CD4-positive, alpha-beta T cell treated with Interleukin-2 at 100 ng/mL for 4 hours (primary cell): ENCODE measurements at places on chromosomes 13 and 19.

DNA sequence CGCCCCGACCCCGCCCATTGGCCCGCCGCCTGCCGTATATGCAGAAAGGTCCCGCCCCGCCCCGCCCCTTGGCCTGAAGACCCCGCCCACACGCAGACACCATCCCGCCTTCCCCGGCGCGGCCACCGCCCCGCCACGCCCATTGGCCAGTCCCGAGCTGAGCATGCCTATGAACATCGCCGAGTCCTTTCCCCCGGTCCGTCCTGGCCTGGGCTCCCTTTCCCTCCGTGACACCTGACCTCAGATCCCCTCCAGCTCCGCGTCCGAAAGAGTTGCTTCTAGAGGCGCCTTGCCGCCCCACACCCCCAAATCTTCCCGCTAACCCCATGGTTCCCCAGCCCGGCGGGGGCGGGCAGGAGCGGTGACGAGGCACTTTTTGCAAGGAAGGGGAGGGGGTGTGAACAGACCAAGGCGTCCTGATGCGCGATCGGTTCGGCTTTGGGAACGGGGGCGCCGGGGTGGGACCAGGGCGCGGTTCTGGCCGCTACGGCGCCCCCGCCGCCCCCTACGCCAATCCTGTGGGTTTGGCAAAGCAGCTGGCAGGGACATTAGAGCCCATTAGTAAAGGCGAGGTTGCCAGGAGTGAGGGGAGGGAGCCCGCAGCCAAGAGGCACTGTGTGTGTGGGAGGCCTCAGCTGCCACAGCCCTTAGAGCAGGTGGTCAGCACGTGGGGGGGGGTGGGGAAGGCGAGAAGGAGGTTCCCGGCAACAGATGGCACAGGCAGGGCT, 406 bp upstream of the NUMBL start:
- DNase-seq: peak; percentile 86

- no peak for DNase-seq
Measured at GRCh38 chr19:46349311-46349993, 2.6 kb downstream of the PPP5C start.

- DNase-seq: no peak
Measured at GRCh38 chr13:44815623-44816022, 173.6 kb downstream of the NUFIP1 start.

DNA sequence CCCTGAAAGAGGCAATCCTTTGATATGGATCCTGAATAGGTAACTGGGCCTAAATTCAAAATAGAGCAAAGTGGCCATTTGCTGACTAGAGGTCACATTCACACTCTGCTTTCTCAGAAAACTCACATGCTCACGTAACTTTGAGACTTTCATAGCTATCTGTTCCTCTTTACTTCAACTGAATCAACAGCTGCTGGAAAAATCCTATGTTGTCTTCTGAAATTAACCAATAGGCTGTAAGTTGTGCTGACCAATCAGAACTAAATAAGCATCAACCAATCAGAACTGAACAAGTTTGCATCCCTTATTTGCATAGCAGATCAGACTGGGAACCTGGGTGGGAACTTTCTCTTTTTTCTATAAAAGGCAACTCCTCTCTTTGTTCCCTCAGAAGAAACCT, 24.0 kb upstream of the TBC1D4 start:
- no peak for DNase-seq

DNA sequence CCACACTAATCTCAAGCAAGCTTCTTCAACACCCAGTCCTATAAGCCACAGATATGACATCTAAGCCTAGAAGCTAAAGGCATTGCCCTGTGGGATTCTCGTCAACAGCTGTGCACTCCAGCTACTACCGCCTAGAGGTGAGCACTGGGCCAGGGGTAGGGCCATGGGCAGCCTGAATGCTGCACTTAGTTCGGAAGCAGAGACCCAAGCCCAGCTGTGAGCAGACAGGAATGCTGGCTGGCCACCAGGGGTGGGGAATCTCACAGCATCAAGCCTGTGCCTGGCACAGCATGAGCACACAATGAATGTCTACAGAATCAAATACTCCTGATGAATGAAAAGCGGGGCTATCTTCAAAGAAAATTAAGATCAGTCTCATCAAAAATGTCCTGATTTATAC, 167.5 kb upstream of the UBL3 start:
- no peak for DNase-seq

- no peak for DNase-seq
Measured at GRCh38 chr19:29233591-29233990, 20.6 kb upstream of the UQCRFS1 start.

DNA sequence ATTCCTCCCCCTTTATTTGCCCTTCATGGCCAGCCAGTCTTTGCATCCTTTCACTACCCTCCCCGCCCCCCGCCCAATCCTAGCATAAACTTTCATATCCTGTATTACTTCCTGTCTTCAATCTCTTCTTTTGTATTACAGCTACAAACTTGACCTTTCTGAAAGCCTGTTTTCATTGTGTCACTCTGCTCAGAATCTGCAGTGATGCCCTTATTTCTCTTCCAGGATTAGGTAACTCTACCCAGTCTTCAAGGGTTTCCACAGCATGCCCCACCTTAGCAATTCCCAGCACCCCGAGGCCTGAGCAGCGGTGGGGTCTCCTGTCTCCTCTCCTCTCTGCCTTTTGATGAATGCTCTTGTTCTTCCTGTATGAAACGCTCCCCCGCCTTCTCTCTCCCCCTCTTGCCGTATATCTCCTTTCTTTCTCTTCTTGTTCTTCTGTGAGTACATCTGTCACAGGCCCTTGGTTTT, 145.6 kb downstream of the SHISA2 start:
- DNase-seq: no peak

GRCh38 chr19:54191011-54191810, at the start of gene TSEN34:
TSS of gene TSEN34 (plus strand) at chr19:54191308. CDS start at chr19:54191365, 57 bp downstream.
- peak; percentile 86 for DNase-seq

DNA sequence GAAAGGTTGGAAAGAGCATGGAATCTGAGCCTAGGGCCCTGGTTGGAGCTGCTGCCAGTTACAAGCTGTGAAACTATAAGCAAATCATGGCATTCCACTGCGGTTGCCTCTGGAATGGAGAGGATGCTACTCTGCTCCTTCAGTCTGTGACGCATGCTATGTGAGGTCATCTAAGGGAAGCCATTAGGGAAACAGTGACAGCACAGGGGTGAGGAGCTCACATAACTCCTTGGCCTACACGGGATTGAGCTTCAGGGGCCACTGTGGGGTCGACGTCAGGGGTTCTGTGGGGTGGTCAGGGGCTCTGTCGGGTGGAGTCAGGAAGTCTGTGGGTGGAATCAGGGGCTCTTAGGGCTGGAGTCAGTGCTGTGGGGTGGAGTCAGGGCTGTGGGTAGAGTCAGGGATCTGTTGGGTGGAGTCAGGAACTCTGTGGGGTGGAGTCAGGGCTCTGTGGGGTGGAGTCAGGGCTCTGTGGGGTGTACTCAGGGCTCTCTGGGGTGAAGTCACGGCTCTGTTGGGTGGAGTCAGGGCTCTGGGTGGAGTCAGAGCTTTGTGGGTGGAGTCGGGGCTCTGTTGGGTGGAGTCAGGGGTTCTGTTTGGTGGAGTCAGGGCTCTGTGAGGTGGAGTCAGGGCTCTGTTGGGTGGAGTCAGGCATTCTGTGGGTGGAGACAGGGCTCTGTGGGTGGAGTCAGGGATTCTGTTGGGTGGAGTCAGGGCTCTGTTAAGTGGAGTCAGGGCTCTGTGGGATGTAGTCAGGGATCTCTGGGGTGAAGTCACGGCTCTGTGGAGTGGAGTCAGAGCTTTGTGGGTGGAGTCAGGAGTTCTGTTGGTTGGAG, 35.8 kb upstream of the MEDAG start:
- DNase-seq: no peak

DNA sequence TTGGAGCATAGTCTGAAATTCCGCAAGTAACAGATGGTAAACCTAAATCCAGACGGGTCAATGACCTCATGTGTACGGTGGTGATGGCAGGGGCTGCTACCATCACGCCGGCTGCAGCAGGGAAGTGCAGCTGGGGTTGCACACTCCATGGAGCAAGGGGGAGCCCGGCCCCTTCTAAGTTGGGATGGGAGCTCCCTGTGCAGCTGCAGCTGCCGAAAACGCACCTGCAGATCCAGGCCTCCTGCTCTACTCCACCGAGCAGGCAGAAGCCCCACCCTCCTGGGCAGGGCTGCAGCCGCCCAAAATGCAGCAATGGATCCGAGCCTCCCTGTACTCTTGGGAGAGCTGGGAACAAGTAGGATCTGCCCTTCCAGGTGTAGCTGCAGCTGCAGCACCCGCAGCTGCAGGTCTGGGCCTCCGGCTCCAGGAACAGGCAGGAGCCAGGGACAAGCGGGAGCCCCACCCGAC, 25.5 kb downstream of the KBTBD6 start:
- DNase-seq: no peak
